AG10803 (cell line): ENCODE measurements at places on chromosomes 12 and 14.
A peak's percentile ranks its signal among the peaks of the same experiment; 100 is the strongest.

DNA sequence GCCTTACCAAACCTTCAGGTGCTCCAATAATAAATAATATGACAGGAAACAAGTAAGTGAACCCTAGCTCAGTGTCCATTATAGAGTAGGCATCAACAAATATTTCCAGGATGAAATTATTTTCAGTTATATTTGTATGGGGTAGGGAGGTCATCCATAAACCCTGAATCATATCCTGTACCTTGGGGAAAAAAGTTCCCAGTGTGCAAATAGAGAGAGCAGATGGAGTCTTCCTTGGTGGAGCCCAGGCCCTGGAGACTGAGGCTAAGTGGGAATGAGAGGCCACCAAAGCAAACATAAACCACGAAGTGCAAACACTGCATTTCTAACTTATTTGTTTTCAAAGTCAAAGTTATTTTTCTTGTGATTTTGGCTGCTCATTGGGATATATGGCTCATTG, 8.5 kb upstream of the ERP27 start:
- DNase-seq: no peak

DNA sequence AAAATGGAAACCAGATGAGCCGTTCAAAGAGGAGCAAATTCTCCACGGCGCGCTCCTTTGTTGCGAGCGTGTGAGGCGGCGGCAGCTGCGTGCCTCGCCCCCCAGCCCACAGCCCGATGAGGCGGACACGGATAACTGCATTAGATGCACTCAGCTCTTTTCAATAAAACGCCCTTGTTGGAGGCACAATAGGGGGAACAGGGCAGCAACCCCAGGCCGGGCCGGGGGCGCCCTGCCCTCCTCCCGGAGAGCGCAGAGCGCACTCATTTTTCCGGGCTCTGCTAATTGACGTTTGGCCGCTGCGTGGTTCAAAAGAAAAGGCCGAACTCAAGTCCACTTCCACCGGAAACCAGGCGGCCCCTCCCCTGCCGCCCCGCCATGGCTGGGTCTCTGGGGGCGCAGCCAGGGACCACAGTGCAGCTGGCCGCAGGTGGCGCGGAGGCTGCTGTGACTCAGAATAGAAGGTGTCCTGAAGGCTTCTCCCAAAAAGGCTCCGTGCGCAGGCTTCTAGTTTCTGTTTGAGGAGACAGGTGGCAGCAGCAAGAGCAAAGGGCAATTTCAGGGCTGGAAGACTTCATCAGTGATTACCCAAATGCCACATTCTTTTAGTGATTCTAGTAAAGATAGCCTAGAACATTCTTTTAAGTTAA, 29.0 kb upstream of the SMOC1 start:
- DNase-seq: no peak

DNA sequence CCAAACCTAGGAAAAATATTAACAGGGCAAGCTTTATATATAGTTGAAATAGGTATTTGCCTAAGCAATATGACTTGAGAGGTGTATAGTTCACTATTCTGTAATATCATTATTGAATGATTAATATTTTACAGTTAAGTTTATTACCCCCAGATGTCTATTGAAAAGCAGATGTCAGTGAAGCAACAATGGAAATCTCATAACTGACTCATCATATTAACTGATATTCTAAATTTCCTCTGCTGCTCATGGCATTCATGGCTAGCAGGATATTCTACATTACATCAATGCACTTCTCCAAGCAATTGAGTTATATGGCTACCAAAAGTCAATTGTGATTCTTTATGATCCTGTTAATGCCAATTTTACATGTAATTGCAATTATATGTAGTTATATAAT, 9.7 kb upstream of the MAGOHB start:
- no peak for DNase-seq

DNA sequence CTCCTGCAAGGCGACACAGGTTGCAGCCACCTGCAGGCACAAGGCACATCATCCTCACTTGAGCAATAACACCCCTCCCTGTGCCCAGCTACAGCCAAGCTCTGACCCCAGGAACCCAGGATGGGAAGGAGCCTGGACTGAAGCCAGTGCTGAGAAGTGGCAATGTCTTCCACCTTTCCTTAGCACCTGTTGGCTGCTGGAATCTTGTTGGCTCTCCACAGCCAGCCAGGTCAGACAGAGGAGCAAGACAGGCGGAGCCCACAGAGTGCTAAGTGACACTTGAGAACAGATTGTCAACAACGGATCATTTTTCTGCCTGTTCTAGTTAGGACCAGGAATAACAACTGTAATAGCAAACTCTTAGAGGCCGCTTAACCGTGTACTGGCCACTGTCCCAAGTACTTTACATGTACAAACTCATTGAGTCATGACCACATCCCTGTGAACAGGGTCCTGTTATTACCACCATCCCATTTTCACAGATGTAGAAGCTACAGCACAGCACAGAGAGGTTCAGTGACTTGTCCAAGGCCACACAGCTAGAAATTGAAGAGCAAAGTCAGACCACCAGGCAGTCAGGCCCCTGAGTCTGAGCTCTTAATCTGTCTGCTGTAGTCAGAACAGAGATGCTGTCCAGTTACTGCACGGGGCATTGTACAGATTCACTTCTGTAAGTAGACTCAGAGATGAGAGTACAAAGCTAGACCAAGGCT, 45.6 kb downstream of the RNFT2 start:
- DNase-seq: no peak

DNA sequence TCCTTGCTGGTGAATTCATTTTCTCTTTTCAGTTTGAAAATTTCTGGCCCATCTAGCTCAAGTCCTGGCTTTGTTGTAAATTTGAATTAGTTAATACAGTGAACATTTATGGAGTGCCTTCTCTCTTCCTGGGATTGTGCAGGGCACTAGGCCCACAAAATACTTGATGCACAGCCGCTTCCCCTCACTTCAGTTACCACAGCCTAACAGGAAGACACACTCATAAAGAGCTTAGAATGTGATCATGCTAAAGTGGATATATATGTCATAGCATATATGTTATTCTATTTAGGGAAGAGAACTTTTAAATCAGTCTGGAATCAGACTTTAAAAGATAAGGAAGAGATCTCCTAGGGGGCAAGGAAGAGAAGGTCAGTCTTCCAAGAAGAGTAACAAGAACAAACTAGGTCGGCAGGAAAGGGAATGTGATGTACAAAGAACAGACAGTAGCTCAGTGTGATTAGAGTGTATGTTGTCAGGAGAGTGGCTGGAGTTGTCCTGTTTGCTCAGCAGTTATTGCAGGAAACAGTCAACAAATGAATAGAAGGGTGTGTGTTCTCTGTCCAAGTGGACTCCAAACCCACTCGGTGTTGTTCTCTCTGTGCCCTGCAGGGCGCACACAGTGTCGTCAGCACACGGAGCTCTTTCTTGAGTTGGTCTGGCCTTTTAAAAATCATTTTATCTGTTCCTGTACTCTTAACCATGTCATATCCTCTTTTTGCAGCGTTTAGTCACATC, 74.4 kb downstream of the DAAM1 start:
- no peak for DNase-seq

GRCh38 chr12:128140551-128140950, 126.4 kb upstream of the TMEM132C start:
- DNase-seq: no peak

DNA sequence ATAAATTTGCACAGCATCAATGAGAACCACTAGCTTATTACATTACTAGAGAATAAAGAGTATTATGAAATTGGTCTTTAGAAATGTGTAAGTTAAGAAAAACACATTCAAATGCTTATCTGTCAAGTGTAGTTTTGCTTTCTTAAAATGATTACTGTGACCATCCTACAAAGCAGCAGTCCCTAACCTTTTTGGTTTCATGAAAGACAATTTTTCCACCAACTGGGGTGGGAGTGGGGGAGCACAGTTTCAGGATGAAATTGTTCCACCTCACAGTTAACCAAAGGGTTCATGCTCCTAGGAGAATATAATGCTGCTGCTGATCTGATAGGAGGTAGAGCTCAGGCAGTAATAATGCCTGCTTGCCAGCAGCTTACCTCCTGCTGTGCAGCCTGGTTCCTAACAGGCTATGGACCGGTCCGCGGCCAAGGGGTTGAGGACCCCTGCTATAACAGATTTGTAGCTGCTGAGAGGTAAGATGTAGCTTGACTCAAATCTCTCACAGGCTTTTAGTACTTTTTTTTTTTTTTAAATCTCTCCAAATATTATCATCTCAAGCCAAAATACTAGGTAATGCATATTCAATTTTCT, 45.4 kb downstream of the PPP4R3A start:
- DNase-seq: no peak

DNA sequence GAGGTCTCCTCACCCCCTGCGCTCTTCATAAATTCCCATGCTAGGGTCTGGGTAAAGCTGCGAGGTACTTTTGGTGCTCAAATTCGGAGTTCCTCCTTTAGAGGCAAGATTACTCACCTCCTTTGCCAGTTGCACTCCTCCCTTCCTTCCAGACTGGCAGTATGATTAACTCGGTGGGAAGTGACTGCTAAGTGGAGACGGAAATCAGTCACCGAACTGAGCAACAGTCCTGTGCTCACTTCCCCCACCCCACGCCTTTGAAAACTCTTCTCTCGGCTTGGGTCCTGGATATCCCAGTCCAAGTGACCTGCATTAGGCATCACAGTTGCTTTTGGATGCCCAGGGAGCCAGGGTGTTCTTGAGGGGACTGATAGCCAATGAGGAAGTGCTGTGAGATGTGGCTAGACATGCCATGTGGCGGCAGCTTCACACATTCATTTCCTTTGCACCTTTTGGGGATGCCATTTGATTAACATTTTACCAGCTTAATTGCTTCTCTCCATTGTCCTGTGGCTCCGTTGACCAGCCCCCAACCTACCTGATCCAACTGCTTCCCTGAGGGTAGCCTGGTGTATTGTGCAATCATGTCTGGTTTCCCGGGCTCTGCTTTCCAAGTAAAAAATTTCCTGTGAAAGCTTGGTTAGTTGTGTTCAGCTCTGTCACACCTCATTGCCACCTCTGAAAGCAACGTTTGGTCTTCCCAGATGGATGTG, 840 bp downstream of the PNP start:
- DNase-seq: peak; percentile 45

GRCh38 chr12:120628919-120629318, 11.5 kb upstream of the CABP1 start:
- DNase-seq: no peak

DNA sequence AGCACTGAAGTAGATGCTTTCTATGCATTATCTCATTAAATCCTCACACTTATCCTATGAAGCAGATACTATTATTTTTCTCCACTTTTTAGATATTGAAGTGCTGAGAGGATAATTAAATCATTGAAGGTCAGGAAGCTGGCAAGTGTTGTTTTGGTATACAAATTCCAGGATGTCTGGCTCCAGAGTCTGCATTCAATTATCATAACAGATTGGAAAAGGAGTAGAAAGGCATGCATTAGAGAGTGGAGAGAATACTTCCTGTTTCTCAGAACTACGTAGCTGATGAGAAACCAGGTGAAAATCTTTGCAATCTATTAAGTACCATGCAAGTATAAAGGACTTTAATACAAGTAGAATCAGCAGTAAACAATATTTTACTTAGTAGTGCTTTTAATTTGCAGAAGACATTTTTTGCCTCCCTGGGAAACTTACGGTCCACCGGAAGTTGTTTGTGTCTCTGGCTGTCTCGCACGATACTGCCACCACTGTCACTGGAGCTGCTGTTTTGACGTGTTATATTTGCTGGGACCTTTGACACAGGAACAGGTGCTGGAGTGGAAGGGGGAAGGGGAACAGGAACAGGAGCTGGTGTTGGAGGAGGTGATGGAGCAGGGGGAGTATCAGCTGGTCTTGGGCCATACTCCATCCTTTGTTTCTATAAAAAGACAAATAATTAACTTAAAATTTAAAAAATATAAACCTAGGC, 158.0 kb downstream of the EPS8 start:
- DNase-seq: peak; percentile 65

GRCh38 chr12:4164559-4165558, 108.7 kb upstream of the CCND2 start:
- peak; percentile 49 for DNase-seq

DNA sequence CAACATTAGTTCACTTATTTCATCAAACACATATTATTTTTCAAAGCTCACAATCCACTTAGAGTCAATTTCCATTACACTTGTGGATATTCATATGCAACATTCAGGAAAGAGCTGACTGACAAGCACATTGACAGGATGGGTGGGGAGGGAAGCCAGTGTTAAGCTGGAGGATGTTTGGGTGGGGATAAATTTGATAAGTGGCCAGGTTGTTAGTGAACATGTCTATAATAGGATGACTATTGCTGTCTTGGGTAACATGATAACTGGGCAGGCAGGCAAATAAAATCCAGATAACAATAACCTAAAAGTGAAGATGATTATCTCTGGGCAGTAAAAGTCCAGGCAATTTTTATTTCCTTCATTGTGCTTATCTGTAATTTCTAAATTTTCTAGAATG, 73.8 kb upstream of the OSBPL8 start:
- DNase-seq: no peak

DNA sequence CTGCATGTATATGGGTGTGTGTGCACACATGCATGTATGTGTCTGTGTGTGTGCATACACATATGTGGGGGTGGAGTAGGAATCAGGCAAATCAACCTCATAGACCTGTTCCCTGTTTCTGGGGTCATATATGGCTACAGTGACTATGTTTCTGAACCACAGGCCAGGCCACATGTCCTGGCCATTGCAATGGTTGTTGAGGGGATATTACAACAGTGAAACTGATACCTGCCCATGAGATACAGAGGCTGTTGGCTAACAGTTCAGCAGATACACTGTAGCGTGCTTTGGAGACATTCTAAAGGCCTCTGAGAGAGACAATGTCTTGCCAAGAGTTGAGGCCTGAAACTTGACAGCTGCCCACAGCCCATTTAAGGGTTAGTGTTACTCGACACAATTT, 47.3 kb upstream of the FOS start:
- no peak for DNase-seq

- no peak for DNase-seq
Observed at GRCh38 chr12:604956-605355, 58.3 kb downstream of the NINJ2 start.

DNA sequence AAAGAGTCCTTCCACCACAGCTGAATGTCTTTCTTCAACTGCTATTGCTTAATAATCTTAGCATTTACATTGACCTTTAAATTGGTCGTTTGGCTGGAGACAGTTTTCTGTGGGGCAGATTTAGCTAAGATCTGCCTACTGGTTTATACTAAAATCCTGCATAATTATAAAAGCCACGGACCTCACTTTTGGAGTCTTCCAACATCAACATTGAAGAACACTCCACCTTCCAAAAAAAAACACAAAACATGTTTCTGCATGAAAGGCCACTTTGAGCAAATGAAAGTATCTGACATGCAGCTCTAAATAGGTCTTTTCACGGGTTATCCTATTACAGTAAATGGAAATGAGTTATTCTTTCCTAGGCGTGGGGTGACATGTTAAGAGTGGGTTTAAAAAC, 57.0 kb upstream of the KRR1 start:
- no peak for DNase-seq
